Testis (tissue), 5 donors: ENCODE measurements at places on chromosomes 6 and 20.

- H3K27me3 ChIP-seq: no peaks in the 10 kb centered on the region
- no peak overlapping the region for H3K27ac ChIP-seq
- H3K4me3 ChIP-seq: no peak overlapping the region
- H3K4me1 ChIP-seq: no peaks in the 10 kb centered on the region
Measured at GRCh38 chr6:64012351-64013001, 376.9 kb downstream of the PHF3 start.

GRCh38 chr6:37840940-37841300, 21.4 kb downstream of the ZFAND3 start:
- H3K27me3 ChIP-seq: no peaks in the 10 kb centered on the region
- H3K4me3 ChIP-seq: no peak overlapping the region
- H3K27ac ChIP-seq: no peak overlapping the region
- no peaks in the 10 kb centered on the region for H3K4me1 ChIP-seq

DNA sequence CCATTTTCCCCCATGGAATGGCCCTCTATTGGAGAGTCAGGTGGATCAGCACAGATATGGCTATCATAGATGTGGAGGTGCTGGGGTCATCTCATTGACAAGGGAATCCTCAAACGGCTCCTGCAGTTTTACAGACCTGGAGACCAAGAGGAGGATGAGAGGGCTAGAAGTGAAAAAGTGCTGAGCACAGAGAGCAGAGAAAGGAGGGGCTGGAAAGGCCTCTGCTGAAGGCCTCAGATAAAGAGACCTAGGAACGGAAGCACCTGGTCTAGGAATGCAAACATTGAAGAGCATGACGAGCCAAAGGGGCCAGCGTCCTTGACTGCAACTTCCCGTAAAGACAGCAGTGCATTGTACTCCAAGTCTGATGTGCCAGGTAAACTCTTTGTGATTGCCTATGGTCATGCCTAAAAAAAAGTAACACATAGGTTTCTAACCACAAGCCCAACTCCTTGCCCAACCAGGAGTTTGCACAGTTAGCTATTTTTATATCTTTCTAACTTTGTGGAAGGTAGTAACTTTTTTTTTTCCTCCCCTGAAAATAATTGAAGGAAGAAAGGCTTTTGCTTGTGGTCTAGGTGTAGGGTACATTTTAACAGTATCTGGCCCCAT, 15.2 kb downstream of the RSPH4A start:
- H3K4me1 ChIP-seq: no peaks in the 10 kb centered on the region
- DNase-seq: no peak
- H3K27me3 ChIP-seq: no peaks in the 10 kb centered on the region
- H3K4me3 ChIP-seq: no peak overlapping the region
- H3K36me3 ChIP-seq: no peaks in the 10 kb centered on the region

DNA sequence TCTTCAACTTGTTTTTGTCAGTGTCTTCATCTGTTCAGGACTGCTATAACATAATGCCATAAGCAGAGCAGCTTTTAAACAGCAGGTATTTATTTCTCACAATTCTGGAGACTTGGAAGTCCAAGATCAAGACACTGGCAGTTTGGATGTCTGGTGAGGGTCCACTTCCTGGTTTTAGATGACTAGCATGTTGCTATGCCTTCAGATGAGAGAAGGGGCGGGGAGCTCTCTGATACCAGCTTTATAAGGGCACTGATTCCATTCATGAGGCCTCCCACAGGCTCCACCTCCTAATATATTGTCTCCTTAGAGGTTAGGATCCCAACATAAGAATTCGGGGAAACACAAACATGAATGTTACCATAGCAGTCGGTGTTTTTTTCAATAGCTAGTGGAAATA, 52.9 kb downstream of the FAM83B start:
- H3K36me3 ChIP-seq: no peaks in the 10 kb centered on the region
- no peak for DNase-seq
- no peak overlapping the region for H3K27ac ChIP-seq
- no peak overlapping the region for H3K4me3 ChIP-seq

DNA sequence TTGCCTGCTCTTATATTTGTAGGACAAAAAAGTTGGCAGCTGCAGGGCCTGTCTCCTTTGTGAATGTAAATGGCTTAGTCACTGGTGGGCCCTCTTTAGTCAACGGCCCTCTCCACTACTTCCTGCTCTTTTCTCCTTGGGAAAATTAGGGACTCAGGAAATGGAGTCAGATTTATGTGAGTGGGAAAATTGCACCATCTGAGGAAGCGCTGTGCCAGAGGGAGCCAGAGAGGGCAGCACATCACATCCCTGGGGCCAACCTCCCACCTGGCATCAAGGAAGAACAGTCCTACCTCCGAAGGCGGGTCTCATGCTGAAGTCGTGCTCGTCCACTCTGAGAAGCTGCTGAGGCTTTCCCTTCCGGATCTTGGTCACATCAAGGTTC, 15.6 kb downstream of the GABRR2 start:
- no peaks in the 10 kb centered on the region for H3K36me3 ChIP-seq
- no peak overlapping the region for H3K27ac ChIP-seq
- H3K4me1 ChIP-seq: no peaks in the 10 kb centered on the region
- no peaks in the 10 kb centered on the region for H3K27me3 ChIP-seq

DNA sequence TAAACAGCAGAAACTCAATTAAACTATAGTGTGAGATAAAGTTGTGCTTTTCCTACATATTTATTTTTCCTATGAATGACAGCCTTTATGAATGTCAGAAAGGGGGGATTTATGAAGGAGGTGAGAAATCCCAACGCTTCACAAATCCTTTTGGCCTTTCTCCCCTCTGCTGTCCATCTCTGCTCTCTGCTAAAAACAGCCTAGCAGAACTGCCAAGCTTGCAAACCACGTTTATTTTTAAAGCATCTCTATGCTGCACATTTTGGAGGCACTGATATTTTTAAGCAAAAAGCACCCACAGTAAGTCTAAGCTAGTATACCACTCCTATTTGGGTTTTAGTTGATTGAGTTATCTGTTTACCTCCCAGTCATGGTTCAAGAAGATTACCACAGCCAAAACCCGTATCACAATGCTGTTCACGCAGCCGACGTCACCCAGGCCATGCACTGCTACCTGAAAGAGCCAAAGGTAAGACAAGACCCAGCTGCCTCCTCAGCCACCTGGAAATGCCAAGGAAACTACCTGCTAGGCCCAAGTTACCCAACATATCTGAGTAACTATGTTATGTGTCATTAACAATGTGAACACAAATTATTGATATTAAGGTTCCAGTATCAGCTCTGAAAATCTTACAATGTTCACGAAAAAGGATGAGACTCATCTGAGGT, 96.3 kb downstream of the MTFR2 start:
- no peak for DNase-seq
- no peak overlapping the region for H3K4me3 ChIP-seq
- no peaks in the 10 kb centered on the region for H3K36me3 ChIP-seq
- H3K27ac ChIP-seq: no peak overlapping the region

DNA sequence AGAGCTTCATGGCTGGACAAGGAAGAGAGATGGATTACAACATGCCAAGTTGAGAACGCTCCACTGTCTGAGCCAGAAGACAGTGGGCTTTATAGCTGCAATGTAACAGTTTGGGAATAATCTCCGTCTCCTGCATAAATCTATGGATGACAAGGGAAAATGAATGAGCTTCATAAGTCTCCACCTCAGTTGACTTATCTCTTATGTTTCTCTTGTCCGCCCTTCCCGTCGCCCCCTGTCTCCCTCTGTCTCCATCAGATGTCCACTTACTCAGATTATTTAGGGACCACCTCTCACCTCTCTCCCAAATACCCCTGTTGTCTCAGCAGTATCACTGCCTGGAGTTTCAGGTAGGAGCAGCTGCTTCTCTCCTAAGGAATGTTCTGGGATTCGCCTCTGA, 13.7 kb upstream of the BPIFA2 start:
- H3K4me3 ChIP-seq: no peak overlapping the region
- H3K27me3 ChIP-seq: no peaks in the 10 kb centered on the region
- H3K27ac ChIP-seq: no peak overlapping the region
- DNase-seq: no peak
- H3K4me1 ChIP-seq: no peaks in the 10 kb centered on the region

DNA sequence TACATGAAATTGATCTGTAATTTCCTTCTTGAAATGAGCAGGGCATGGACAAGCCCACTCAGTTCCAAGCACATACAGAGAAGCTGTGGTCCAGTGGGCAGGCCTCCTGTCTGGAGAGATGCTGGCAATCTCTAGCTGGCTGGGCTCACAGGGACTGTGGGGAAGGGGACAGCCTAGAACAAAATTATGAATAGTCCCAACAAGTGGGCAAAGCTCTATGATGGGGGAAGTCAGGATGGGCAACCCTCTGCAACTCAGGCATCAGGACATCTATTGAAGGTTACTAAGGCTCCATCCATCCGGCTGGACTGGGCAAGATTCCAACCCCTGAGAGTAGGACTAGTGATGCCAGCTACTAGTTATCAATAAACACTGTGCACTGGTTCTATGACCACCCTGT, 40.9 kb downstream of the TRERF1 start:
- H3K27ac ChIP-seq: no peak overlapping the region
- H3K4me1 ChIP-seq: peaks cover 13% of the 10 kb centered on the region
- H3K36me3 ChIP-seq: no peaks in the 10 kb centered on the region

DNA sequence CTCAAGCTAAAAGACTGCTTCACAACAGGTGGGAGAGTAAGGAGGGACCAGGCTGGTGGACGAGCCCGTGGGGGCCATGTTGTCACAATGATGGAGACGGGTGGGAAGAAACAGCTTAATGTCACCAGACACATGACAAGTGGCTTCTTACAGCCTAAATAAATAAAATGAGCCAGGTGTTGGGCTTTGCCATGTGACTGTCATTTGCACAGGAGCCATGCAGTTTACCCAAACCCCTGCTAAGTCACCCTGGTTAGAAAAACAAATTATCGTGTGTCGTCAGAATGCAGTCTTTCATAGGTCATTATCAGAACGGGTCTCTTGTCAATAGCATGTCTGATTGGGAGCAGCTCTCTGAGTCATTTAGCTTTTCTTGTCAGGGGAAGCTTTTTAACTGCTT, 18.5 kb downstream of the BTBD3 start:
- H3K36me3 ChIP-seq: no peaks in the 10 kb centered on the region
- no peak overlapping the region for H3K4me3 ChIP-seq
- H3K27me3 ChIP-seq: no peaks in the 10 kb centered on the region
